Activated naive CD4-positive, alpha-beta T cell treated with anti-CD3 and anti-CD28 coated beads, Interleukin-2, amount 10 ng/mL, durations not matched to agents 7 days and 5 days (primary cell): ENCODE measurements at places on chromosomes 7 and 10.

- peak; percentile 38 for DNase-seq
Measured at GRCh38 chr7:129376778-129377700, 57.2 kb upstream of the STRIP2 start.

DNA sequence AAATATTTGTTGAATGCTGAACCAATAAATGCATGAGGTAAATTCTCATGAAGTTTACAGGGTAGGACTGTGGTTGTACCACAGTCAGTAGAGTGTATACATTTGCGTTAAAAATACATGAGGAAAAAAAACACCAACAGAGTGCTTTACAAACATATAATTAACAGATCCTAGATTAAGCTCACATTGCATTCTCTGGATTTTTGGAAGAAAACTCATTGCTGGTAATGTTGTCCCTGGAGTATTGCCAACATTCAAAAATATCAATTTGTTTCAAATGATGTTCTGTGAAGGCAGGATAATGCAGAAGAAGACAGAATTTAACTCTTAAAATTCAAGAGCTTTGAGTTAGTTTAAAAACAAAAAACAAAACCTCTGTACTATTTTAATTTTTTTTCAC lies 95.5 kb downstream of the MBL2 start:
- DNase-seq = no peak

GRCh38 chr7:33725111-33726025 lies 180.0 kb upstream of the BMPER start:
- DNase-seq = no peak

DNA sequence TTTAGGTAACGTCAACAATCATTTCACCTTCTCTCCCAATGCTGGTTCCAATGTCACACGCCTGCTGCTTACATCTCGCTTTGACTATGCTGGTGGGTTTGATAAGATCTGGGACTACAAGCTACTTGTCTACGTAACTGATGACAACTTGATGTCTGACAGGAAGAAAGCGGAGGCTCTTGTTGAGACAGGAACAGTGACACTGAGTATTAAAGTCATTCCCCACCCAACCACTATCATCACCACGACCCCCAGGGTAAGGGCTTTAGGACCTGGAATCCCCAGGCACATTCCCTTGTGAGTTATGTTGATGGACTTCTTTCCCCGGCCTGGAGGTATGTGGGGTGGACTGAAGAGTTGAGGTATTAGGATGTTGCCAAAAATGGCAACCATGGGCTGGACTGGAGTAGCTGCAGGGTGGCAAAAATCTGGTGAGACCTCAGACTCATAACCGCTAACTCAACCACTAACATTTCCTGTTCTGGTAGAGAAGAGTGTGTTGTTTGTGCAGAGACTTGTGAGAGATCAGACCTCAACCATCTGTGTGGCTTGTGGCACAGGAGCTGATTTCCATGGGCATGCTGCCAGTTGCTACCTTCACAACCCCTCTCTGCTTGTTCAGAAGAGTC lies 59.2 kb downstream of the CDHR3 start:
- peak; percentile 82 for DNase-seq

DNA sequence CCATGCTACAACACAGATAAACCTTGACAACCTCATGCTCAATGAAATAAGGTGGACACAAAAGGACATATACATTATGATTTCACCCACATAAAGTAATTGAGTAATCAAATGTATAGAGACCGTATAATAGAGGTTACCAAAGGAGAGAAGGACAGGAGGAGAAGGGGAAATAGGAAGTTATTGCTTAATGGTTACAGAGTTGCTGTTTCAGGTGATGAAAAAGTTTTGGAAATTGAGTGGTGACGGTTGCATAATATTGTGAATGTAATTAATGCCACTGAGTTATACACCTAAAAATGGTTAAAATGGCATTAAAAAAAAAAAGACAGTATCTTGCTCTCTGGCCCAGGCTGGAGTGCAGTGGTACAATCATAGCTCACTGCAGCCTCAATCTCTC lies 1.5 kb upstream of the OGDH start:
- DNase-seq = no peak

GRCh38 chr7:99380032-99380822 lies 5.7 kb downstream of the ARPC1B start:
- DNase-seq = peak; percentile 59

GRCh38 chr10:11245510-11245909 lies 227.8 kb downstream of the CELF2 start:
- DNase-seq = no peak

DNA sequence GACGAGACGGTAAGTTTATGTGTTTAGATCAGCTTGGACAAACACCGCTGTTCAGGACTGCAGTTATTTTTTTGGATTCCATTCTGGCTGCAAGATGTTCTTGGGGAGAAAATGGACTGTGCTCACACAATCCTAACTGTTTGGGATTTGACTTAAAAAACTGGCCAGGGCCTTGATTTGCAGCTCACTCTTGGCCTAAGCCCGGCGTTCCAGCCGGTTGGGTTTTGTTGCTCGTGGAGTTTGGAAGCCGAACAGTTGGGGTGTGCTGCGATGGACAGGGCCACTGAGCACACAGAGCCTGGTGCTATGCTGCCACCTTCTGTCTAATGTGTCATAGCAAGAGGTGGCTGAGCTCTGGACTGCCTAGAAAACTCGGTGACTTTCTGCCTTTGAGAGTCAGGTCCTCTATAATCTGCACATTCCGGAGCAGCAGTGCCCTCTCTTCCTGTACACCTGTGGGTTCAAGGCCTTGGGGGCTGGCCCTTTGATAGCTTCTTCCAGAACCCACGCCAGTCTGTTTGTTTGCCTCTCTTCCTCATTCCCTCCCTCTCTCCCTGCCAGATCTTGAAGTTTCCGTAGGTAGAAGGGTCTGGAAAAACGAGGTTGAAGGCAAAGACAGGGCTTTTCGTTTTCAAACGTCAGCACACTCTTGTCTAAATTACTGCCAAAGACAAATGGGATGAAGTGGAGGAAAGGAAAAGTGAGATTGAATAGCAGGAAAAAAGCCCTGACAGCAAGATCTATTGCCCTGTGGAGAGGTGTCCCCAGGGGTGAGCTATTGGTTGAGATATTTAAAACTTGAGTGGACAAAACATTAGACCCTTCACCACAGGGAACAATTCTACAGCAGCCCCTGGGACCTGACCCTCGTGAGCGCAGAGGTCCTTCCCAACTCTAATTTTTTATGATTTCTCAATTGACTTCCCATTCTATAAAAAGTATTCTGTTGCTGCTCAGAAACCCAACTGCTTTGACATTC lies 167.5 kb upstream of the HABP2 start:
- peak; percentile 64 for DNase-seq

DNA sequence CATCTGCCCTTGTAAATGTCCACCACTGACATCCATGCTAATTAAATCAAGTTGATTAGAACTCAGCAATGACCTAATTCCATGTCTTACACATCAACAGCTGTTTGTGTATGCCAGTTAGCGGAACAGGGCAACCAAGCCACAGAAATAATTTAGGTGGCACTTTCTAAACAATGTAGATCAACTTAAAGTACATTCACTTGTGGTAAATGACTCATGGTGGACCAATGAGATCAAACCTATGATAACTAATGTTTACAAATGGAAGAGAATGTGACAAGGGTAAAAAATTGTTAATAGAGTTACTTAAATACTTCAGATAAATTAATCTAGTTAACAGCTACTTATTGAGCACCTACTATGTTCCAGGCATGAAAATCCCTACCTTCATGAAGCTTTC lies 63.1 kb upstream of the ICA1 start:
- DNase-seq = no peak

- DNase-seq = no peak
Measured at GRCh38 chr7:12898004-12898403, 210.6 kb downstream of the ARL4A start.
